Kidney (tissue), 22 donors: ENCODE measurements at places on chromosomes 13 and 19. TPM values are rescaled to one million over a fixed set of nuclear protein-coding genes. Genes with fewer than 3 reads are reported as not detected.

DNA sequence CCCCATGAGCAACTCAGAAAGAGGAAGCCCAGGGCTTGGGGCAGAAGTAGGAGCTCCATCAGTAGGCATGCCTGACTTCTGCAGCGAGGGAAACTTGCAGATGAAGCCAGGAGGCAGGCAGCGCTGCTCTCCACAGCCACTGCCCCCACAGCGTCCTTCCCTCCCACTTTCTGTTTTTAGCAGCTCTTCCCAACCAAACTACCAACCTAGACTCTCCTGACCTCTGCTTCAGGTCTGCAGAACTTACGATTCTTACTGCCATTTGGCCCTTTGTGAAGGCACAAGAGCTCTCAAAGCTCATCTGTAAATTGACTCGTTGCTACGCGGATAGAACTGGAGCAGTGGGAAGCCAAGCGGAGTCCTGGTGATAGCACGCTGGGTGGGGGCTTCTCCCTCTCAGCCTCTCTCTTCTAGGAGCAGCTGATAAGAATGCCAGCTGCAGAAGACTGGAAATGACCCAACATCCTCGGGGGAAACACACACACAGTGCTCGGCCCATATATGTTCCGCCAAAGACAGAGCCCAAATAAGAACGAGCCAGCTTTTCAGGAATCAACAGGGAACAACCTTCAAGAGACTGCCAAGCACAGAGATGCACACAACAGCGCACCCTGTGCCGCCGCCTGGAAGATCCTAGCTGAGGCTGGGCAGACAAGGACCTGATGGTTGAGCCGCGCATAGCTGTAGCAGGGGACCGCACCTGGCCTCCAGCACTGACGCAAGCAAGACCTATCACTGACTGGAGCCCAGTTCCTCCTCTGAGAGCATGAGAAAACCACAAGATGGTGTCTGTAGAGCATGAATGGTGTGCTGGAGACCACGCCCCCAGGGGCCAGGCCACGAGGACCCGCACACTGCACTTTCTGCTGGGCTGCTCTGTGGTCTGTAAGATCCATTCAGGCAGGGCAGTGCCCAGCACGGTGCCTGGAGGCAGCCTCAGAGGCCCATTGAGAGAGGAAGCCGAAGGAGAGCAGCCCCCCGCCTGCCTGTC, 15.9 kb upstream of the SLC35E1 start:
- no peak overlapping the region for H3K27ac ChIP-seq
- no peaks in the 10 kb centered on the region for H3K27me3 ChIP-seq
- no peak for DNase-seq

GRCh38 chr13:95226476-95226875, 74.8 kb downstream of the ABCC4 start:
- no peaks in the 10 kb centered on the region for H3K27me3 ChIP-seq
- no peak overlapping the region for H3K4me3 ChIP-seq
- no peaks in the 10 kb centered on the region for H3K36me3 ChIP-seq
- H3K4me1 ChIP-seq, result no peaks in the 10 kb centered on the region

DNA sequence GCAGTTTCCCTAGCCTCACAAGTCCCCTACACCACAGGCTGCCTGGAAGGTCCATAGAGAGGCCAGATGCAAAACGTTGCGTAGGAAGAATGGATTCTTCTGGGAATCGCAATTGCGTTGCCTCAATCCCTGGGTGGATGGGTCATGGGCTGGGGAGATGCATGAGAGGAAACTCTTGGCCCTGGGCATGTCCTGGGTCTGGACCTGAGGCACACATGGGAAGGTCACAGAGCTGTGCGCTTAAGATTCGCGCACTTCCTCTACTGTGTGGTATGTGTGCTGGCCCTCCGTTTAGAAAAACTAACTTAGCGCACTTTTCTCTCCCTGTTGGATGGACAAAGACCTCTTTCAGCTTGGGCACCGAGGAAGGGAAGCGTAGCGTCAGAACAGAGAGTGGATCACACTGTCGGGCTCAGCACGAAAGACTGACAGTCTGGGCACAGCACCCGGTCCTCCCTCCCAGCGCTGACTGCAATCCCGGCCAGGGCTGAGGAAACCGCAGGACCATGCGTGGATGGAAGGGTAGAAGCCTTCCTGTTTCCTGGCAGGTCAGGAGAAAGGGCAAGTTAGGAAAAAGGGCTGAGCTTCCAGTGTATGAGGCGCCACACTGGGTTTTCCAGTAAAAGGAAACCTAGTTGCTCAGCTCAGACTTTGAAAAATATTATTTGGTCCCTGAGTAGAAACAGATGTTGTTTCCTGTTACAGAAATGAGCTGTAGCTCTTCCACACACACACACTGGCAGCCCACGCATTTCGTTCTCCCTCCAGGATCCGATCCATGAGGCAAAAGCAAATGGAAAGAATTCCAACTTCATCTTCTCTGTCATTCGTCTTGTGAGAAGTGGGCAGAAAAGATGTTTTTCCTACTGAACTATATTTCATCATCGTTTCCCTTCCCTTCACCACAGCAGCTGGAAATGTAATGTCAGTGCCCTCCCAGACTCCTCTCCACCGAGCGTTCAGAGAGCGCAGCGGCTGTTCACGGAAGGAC, 86.0 kb downstream of the ING1 start:
- no peaks in the 10 kb centered on the region for H3K36me3 ChIP-seq
- H3K4me3 ChIP-seq, result peak overlapping the region; percentile 37
- H3K4me1 ChIP-seq, result no peaks in the 10 kb centered on the region

DNA sequence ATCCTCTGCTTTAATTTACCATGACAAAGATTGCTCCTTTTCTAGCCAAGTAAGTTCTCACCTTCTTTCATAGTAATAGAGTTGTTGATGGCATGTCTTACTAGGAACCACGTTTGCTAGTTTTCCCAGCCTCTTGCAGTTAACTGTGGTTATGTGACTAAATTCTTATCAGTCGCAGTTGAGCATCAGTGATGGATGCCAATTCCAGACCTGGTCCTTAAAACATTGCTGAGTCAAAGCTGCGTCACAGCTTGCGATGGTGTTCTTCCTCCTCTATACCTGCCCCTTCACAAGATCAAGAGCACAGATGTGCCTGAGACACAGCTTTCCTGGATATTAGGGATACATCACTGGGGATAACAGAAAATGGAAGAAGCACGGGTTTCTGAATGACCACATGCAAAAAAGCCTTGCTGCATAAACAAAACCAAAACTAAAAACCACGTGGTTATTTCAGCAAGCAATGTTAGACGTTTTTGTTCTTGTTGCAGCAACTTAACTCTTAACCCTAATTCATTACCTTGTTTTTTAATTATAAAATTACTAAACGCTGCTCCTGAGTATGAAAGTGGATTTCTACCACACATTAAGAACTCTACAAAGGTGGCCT, 97.6 kb upstream of the DACH1 start:
- no peaks in the 10 kb centered on the region for H3K27me3 ChIP-seq
- H3K36me3 ChIP-seq, result no peaks in the 10 kb centered on the region
- no peak overlapping the region for H3K4me3 ChIP-seq
- no peak for DNase-seq
- no peak overlapping the region for H3K27ac ChIP-seq

GRCh38 chr19:13420780-13421179, 85.5 kb downstream of the CACNA1A start:
- H3K4me1 ChIP-seq, result no peaks in the 10 kb centered on the region
- no peak overlapping the region for H3K27ac ChIP-seq
- no peak overlapping the region for H3K4me3 ChIP-seq
- no peaks in the 10 kb centered on the region for H3K36me3 ChIP-seq

GRCh38 chr13:39945226-39945625, 289.8 kb downstream of the COG6 start:
- H3K4me3 ChIP-seq, result no peak overlapping the region
- H3K36me3 ChIP-seq, result no peaks in the 10 kb centered on the region
- H3K27ac ChIP-seq, result no peak overlapping the region
- H3K27me3 ChIP-seq, result no peaks in the 10 kb centered on the region
- no peaks in the 10 kb centered on the region for H3K4me1 ChIP-seq
- no peak for DNase-seq

GRCh38 chr19:6887316-6887715, at the start of gene ADGRE1:
Gene ADGRE1, plus strand, starts transcription at chr19:6887579. Its CDS starts 30 bp downstream, at chr19:6887609.
- H3K4me3 ChIP-seq, result no peak within 1 kb of the TSS
- DNase-seq, result no peak
- H3K27me3 ChIP-seq, result no peaks in the 10 kb centered on the region
- no peak within 1 kb of the TSS for H3K27ac ChIP-seq
- H3K36me3 ChIP-seq, result no peaks in the 10 kb centered on the region

CYP4F2 gene
- 0.31 TPM for total RNA-seq

JAK3 gene
- total RNA-seq, result 30.8 TPM
